ENCODE measurements at places on chromosomes 1 and 21. TPM values are rescaled to one million over a fixed set of nuclear protein-coding genes. Genes with fewer than 3 reads are reported as not detected.
A peak's percentile ranks its signal among the peaks of the same experiment; 100 is the strongest.

DNA sequence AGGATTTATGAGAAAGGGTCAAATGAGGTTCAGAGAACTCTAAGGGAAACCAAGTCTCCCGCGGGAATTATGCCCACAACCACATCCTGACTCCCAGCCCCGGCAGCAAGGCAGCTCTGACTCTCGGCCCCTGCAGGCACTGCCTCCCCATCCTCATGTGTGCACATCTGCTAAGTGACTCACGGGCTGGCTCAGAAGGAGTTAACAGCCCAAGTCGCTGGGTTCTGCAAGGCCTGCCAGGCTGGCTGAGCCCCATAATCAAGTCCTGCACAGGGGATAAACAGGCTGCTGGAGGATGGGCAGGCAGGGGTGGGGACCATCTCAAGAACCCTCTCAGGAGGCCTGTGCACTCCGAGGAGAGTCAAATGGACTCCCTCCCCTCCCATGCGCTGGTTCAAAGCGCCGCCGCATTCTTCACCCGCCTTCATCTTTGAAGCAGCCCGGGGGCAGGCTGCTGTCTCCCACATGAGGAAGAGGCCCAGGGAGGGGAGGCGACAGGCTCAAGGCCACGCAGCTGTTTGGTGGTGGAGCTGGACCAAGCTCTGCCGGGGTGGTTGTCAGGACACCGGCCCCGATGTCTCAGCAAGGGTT is 344.3 kb downstream of the MATN1 start:
- no peak for DNase-seq

DNA sequence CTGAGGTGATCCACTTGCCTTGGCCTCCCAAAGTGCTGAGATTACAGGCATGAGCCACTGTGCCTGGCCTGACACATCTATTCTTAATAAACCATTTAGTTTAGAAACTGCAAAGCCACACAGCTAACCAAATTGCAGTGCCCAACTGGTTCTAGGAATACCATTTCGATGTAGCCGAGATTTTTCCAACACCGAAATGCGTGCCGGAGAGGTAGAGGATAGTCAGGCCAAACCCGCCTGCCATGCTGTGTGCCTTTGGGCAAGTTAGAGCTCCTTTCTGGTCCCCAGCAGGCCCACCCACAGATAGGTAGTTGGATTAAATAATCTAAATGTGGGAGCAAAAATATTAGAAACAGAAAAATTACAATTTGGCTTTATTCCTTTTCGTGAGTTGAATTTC is 254.4 kb downstream of the FOXD2 start:
- no peak for DNase-seq

- DNase-seq = no peak
Observed at GRCh38 chr1:19840228-19840627, 25.1 kb upstream of the RNF186 start.

DNA sequence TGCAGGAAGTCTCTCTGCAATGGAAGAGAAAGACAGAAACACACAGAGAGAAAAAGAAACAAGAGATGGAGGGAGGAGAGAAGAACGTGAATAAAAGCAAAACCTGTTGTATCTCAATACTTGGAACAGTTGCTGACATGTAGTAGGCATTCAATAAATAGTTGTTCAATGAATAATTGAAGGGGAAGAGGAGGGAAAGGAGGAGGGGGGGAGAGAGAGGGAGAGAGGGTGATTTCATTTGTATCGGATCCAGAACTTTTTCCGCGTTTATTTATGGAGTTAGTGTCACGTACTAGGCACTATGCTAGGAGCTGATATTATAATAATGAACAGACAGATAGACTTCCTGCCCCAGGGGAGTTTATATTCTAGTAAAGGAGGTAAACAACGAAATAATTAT is 144.1 kb downstream of the OMA1 start:
- no peak for DNase-seq

- DNase-seq = no peak
Observed at GRCh38 chr1:236882678-236883077, 87.6 kb downstream of the MTR start.

DNA sequence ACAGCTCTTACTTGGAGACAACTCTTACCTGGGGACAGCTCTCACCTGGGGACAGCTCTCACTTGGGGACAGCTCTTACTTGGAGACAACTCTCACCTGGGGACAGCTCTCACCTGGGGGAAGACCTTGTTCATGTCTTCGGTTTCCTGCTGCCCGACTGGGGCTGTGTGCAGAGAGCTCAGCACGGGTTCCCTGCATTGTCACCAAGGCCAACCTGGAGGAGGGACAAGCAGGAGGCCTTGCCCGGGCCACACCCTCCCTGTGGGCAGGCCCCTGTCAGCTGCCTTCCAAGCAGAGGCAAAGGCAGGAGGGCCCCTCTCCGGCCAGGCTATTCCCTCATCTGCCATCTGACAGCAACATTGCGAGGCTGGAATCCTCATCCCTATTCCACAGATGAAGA is at the start of gene LDLRAD1:
LDLRAD1 (minus strand) TSS at position 208 of the 400 bp plus-strand sequence; CDS start at position 134, 74 bp downstream.
- DNase-seq = no peak

DNA sequence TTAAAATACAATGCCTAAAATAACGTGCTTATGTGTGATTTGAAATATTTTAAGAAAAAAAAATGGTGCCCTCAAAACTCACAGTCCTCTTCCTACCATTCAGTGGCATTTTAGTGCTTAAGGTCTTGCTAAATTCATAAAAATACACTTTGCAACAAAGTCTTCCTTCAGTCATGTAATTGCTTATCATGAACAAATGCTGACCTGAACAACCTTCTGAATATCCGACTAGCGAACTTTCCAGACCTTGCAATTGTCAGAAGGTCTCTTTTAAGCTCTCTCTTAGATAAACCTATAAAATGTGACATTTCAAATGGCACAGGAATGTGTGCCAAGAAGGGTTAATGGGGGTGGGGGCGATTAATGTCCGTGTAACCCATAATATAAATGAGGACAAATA is 858 bp downstream of the BRINP3 start:
- DNase-seq = no peak

GRCh38 chr1:234253732-234254131 is 119.5 kb upstream of the COA6 start:
- no peak for DNase-seq

DNA sequence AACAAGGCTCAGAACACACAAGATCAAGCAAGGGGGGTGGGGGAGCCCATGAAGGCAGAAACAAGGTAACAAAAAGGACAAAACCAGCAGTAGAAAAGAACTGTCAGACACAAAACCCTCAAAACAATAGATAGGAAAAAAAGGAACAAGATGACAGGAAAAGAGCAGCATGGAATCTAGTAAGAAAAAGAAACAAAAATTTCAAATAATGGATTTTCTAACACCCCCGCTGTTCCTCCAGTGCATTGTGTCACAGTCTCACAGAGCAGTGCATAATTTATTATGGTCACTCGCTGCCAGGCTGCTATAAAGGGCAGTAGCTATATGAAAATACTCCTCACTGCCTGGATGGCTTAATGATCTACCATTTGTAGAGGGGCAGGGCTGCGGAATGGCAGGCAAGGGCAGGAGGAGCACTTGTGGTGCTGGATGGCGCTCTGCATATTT is 567.9 kb downstream of the DPYD start:
- DNase-seq = peak; percentile 41

TPTE gene
- not detected for total RNA-seq

LRRC53 gene
- 0.06 TPM for total RNA-seq

FDPS gene
- 249 TPM for total RNA-seq

TLR5 gene
- total RNA-seq = 3.0 TPM

Data from spinal cord (tissue), 10 donors.